Activated T-helper 1 cell treated with Interleukin-2 at 50 U/mL for 16 hours (primary cell): ENCODE measurements at places on chromosomes 5 and 9.
A peak's percentile ranks its signal among the peaks of the same experiment; 100 is the strongest.

GRCh38 chr9:18421391-18421790 is 52.6 kb upstream of the ADAMTSL1 start:
- no peak for DNase-seq

DNA sequence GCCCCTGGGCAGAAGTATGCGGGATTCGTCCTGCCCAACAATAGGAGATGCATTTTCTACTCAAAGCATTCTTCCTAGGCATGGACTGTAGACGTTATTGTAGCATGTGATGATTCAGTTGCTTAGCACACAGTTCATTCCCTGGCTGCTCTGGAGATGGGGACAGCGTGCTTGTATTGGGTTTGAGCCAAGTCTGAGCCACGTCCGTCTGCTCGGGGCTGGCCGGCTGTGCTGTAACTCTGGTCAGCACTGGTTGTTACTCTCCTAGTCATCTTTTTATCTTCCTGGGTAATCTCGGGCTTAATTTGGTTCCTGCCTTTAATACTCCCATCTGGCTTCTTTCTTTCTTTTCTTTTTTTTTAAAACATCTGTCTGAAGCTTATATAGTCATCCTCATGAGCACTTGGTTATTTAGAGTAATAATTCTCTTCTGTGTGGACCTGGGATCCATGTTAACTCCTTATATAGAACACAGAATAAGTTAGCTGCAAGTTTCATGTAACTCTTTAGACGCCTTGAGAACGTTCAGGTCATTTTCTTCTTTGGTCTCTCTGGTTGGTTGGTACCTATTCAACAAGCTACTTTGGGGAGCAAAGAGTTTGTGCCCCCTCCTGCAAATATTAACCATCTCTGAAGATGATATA is 118.8 kb upstream of the RPS23 start:
- no peak for DNase-seq

DNA sequence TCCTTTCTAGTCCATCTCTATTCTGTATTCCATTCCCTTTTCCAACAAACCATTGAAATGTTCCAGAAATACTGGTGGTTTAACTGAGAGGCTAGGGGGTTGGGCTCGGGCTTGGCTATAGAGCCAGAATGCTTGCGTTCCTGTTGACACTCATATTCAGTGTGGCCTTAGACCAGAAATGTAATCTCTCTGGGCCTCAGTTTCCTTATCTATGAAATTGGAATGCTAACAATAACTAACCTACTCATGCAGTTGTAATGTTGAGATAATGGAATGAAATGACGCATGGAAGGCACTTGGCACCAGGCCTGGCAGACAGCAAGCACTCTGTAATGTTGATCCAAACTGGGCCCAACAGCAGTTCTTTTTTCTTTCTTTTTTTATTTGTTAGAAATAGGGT is 26.8 kb downstream of the JADE2 start:
- DNase-seq, result no peak

GRCh38 chr5:402615-403359 is 40.2 kb upstream of the EXOC3 start:
- DNase-seq, result no peak

GRCh38 chr5:133952729-133953567 is 15.5 kb downstream of the C5orf15 start:
- no peak for DNase-seq

GRCh38 chr9:37102486-37102885 is 17.9 kb upstream of the ZCCHC7 start:
- no peak for DNase-seq

DNA sequence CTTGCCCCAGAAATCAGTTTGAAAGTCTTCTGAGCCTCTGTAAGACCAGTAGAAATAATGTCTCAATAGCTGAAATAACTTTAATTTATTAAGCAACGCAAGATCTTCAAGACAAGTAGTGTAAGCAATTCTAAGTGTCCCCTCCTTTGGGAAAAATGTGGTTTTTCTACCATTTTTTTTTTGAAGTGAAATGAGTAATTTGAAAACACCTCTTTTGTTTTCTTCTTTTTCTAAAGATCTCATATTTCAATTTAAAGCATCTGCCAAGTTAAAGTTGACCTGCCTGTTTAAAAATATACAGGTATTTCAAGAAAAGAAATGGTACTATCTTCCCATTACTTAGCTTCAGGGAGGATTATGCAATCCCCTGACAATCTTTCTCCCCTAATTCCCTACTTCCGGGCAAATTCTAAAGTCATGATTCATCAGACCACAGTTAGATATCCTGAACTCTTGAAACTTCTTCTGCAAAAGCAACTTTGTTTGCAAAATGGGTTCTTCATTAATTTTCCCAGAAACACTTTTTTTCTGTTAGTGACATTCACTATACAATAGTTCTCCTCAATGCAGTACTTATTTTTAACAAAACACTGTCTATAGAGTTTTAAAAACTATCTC is 7.8 kb upstream of the ANXA1 start:
- no peak for DNase-seq

- DNase-seq, result no peak
Measured at GRCh38 chr5:82097-82496, 9.9 kb upstream of the PLEKHG4B start.

GRCh38 chr5:110768138-110768860 is 29.5 kb downstream of the SLC25A46 start:
- no peak for DNase-seq

DNA sequence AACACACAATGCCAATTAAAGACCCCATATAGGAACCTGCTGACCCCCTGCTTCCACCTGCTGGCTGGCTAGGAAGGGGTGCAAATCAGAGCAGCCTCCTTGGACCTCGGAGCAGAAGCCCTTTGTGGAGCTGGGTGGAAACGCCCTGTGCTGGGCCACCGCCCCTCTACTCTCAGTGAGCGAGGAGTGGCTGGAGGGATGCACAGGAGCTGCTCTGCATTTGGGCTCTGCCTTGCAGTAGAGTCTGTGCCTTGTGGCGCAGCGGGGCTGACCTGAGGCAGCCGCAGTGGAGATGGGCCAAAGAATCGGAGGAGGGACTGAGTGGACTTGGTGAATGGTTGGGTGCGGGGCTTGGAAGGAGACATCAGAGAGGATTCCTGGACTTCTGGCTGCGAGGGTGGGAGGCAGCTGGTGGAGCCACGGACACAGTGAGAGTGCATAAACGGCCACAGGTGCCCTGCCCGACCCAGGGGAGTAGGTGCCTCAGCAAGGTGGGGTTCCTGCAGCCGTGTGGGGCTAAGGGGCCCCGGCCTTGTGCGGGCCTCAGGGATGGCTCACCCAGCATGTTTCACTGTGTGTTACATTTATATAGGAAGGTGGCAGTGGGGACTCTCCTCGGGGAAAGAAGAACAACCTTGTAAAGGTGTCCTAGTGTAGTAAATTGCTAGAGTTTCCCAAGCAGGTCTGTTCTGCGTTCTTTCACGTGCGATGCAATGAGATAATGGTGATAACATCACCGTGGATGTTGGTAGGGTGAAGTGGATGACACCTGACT is 14.1 kb upstream of the IRX4 start:
- DNase-seq, result no peak

GRCh38 chr5:89313804-89314588 is 431.0 kb upstream of the MEF2C start:
- no peak for DNase-seq

DNA sequence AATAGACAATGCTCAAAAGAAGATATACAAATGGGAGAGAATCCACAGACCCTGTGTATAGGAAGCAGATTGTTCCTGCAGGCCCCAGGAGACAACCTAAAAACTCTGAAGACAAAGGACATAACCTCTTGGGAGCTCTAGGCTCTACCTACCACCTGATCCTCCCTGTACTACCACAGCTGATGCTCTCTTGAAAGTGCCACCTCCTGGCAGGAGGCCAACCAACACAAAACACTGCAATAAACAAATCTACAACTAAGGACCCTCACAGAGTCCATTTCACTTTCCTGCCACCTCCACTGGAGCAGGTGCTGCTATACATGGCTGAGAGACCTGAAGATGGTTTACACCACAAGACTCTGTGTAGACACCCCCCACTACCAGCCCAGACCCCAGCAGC is 49.0 kb downstream of the STARD4 start:
- no peak for DNase-seq

- no peak for DNase-seq
Measured at GRCh38 chr5:19928562-19929421, 59.2 kb downstream of the CDH18 start.

GRCh38 chr9:95778957-95779356 is 96.5 kb upstream of the ERCC6L2 start:
- no peak for DNase-seq

- no peak for DNase-seq
Measured at GRCh38 chr5:78273436-78273835, 21.1 kb downstream of the AP3B1 start.

DNA sequence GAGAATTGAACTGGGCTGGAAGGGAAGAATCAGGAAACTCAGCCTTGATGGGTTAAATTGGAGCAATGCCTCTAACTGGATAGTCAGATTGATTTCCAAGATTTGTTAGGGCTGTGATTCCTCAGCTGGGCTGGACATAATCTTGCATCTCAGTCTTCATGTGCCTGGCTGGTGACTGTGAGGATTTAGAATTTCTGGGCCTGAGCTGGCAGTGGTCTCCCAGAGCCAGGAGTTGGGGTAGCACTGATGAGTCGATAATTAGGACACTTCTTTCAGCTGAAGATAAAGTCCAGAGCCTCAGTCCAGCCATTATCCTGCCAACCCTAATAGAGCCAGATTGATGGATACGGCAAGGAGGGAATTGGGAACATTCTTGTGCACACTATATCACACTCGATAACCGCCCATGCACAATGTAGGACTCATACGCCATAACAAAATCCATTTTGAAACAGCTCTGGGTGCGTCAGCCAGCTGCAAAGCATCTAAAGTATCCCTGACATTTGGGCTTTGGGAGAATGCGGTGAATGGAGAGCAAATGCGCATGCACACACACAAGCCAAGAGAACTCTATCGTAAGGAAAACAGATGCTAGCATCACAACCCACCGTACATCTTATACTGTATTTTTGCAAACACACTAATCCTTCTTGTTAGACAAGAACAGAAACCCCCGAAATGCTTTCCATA is 405.1 kb upstream of the KLF4 start:
- DNase-seq, result no peak

DNA sequence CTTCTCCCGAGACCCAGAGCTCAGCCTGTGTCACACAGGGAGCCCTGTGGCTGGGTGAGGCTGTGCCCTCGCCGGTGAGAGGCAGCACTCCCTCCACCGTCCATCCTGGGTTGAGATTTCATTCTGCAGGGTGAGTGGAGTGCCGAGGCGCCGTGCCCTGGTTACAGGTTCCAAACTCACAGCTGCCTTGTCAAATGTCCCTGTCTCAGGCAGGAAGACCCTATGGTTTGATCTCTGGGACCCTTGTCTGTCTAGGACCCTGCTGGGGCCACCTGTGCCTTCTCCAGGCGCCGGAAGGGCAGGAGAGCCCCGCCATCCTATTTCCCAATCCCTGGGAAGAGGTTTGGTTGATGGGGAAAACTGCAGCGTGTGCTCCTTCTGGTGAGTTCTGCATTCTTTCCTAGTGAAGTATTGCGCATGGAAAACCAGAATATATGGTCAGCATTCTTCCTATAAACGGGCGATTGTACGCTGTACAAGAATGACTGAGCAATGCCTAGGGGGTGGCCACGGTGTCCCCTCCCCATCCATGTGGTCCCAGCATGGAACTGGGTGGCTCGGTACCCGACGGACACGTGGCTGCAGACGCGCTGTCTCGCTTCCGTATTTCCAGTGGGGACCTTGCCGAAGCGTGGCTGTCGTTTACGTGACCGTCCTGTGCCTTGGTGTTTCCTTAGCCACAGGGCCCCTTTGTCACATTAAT is 95.9 kb upstream of the COL5A1 start:
- no peak for DNase-seq

DNA sequence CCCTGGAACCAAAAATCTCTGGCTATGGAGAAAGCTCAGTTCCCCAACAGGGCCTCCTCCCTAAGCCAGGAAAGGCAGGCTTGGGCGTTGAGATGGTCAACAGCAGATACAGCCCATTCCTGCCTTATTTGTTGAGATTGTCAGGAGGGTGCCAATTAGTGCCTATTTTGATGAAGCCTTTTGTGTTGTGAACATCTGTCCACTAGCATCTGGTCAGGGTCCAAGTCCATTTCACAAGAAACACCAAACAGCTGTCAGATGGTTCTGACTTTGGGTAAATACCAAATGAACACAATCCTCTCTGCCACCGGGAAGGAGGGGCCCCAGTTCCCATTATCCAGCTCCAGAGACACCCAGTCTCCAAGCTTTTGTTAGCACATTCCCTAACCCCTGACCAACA is 19.9 kb downstream of the SEMA6A start:
- DNase-seq, result no peak

GRCh38 chr5:670396-671270 is 22.5 kb downstream of the TPPP start:
- no peak for DNase-seq

GRCh38 chr9:137053944-137054931 is at the start of gene ENTPD2:
TSS of gene ENTPD2 (minus strand) at chr9:137054061. CDS start at chr9:137053997, 64 bp downstream.
- peak; percentile 33 for DNase-seq

GRCh38 chr5:58149345-58149744 is 310.5 kb downstream of the PLK2 start:
- no peak for DNase-seq

DNA sequence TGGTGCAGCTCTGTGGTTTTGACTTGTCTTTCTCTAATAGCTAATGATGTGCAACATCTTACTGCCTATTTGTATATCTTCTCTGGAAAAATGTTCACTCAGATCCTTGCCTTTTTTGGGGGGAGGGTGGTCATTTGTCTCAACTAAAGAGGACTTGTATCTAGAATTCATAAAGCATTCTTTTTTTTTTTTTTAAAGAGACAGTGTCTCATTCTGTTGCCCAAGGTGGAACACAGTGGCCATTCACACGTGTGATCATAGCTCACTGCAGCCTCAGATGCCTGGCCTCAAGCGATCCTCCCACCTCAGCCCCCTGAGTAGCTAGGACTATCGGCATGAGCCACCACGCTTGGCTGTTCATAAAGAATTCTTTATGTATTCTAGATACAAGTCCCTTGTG is 33.2 kb downstream of the HABP4 start:
- DNase-seq, result no peak

- no peak for DNase-seq
Measured at GRCh38 chr5:145010834-145011233, 824.3 kb downstream of the PRELID2 start.

DNA sequence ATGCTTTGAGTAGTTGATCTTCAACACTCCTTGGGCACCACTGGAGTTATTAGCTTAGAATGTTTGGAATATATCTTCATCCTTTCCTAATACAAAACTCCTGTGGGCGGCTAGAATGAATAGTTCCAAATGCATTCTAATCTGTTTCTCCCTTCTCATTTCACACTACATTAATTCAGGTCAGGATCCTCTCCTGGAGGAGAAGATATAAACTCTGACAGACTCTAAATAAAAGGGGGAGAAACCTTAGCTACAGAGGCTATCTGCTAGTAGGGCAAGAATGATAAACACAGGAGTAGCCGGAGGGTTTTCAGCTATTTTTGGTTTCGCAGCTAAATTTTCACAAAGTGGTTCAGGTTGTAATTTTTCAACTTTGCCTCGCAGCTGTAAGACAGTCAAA is 45.2 kb upstream of the FAM240B start:
- no peak for DNase-seq
